ENCODE measurements at places on chromosomes 7 and 10.

- no peak for DNase-seq
Measured at GRCh38 chr10:116891208-116891607, 41.9 kb downstream of the ENO4 start.

- no peak for DNase-seq
Measured at GRCh38 chr7:142773937-142774744, 3.4 kb downstream of the PRSS2 start.

DNA sequence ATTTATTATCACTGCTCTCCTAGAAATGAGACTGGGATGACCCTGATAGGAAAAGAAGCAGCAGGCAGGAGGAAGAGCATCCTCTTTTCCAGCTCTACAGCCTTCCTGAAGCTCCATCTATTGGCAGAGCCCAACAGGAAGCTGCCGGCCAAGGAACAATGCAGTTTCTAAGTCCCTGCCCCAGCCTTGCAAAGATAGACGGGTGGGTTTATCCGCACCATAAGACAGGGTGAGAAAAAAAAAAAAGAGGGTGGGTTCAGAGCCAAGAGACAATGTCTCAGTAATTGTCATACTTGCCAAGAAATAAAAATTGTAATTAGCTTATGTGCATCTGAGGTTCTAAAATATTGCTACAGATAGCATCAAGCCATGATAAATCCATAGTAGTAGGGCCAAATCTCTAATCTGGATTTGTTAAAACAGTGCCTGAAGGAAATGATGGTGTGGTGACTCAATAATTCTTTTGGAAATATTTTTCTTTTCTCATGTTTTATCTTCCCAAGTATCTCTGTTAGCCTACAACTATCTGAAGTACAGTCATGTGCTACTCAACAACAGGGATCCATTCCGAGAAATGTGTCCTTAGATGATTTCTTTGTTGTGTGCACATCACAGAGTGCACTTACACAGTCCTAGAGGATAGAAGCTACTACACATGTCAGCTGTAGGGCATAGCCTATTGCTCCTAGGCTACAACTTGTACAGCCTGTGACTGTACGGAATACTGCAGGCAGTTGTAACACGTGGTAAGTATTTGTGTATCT is 242.9 kb upstream of the CXCL12 start:
- no peak for DNase-seq

DNA sequence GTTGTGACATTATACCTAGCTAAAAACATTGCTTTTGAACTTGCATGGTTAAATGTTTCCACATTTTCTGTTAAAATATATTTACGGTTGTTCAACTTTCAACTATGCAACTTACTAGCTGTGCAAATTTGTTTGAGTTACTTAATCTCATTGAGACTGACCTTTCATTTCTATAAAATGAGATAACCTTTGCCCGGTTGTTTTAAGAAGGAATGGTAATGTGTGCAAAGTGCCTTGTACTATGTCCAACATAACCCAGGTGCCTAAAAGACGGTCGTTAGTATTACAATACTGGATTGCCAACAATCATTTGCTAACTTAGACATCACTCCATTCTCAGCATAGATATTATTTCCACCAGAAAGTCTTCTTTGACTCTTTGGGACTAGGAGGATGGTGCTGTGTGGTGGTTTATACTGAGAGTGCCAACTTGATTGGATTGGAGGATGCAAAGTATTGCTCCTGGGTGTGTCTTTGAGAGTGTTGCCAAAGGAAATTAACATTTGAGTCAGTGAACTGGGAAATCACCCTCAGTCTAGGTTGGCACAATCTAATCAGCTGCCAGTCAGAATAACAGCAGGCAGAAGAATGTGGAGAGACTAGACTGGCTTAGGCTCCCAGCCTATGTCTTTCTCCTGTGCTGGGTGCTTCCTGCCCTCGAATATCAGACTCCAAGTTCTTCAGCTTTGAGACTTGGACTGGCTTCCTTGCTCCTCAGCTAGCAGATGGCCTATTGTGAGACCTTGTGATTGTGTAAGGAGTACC is 85.2 kb upstream of the PDSS1 start:
- no peak for DNase-seq

DNA sequence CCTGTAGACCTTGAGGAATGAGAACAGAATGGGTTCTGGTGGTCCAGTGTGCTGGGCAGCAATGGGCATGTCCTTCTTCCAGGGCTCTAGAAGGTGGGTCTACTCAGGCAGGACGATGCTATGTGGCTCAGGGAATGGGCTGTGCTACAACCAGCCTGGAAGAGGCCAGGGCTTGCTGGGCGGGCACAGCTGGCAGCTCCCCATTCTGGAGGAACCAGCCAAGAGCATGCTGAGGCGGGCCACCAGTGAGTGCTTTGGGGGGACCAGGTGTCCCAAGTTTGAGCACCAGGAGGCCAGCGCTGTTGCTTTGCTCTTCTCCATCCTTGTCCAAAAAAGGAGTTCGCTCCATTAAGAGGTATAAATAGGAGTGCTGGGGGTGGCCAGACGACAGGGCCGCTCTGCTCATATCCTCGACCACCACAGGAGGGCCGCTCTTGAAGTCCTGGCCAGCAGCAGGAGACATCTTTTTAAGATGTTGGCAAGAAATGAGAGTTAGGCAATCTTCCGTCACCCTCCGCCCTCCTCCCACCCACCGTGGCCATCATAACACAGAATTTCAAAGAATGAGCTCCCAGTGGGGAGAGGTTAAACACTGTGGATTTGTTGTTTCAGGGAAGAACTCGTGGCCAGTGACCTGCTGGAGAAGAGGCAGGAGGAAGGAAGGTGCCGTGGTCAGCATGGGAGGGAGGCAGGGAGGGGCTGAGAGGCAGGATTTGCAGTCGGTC is 141.3 kb downstream of the GRK5 start:
- DNase-seq = no peak
